ENCODE measurements at places on chromosomes 4 and X.

DNA sequence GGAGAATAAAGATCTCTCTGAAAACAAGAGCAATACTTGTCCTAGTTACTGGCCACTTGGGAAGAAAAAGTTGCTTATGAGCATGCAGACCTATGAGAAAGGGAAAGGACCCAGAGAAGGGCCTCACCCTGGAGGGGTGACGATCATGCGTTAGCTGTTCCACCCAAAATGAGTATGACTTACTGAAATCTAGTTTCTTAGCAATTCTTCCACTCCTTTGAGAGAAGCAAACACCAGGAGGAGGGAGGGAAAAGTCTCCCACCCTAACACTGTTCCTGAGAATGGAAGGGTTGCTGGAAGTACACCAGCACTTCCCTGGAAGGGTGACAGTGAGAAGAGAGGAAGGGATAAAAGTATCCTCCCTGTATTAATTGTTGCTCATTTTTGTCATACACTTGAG is 107.9 kb downstream of the ADGRL3 start:
- no peak for DNase-seq

DNA sequence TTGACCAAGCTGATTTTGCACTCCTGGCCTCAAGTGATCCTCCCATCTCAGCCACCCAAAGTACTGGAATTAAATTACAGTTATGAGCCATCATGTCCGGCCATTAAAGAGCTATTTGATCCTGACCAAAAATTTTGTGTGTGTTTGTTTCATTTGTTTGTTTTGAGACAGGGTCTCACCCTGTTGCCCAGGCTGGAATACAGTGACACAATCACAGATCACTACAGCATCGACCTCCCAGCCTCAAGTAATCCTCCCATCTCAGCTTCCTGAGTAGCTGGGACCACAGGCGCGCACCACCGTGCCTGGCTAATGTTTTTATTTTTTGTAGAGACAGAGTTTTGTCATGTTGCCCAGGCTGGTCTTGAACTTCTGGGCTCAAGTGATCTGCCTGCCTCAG is 82.9 kb upstream of the RBPJ start:
- DNase-seq, result no peak

DNA sequence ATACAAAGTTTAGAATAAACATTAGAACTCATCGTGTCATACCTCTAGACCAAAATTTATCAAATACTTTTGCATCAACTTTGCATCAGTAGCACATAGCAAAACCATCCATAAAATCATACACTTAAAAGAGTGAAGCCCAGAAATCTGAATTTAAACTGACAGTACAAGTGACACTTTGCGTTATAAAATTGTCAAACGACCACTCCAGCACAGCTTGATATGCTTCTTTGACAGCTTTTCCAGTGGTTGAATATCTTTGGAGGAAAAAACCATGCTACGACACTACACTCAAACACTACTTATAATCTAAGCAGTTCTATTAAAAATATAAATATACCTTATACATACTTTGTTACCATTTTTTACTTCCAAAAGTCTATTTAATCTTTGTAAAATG is 1644.4 kb downstream of the STIM2 start:
- no peak for DNase-seq

DNA sequence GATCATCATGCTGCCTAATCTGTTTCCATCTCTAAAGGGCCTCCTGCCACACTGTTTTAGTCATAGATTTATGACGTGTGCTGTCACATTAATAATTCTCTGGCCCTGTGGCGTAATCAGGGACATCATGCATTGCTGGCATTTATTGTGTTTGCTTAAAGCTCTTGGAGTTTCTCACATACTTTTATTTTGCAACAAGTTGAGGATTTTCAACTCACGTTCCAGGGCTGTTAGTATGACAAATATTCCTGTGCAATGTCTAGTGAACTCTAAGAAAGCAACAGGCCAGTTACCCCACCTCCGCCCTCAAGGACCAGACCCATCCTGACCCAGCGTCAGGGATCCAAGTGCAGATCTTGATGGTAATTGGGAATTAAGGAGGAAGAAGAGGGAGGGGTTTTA is 7.8 kb upstream of the PIGA start:
- peak; percentile 38 for DNase-seq

- no peak for DNase-seq
These were observed 24.2 kb upstream of the VSIG1 start for GRCh38 chrX:108020631-108021030.

DNA sequence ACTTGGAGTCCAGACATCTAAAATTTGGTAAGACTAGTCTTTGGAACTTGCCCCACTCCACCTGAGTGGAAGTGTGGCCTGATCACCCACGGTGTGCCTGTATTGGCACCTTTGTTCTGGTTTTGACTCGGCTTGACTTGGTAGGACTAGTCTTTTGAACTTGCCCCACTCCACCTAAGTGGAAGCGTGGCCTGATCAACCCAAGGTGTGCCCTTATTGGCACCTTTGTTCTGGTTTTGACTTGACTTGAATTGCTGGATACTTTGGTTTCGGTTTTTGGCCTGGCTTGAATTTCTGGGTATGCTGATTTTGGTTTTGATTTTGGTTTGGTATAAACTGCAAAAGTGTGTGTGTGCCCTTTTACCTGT is 44.7 kb upstream of the UGT2B7 start:
- no peak for DNase-seq

- DNase-seq, result no peak
These were observed 65.7 kb downstream of the ZFYVE28 start for GRCh38 chr4:2352729-2353221.

DNA sequence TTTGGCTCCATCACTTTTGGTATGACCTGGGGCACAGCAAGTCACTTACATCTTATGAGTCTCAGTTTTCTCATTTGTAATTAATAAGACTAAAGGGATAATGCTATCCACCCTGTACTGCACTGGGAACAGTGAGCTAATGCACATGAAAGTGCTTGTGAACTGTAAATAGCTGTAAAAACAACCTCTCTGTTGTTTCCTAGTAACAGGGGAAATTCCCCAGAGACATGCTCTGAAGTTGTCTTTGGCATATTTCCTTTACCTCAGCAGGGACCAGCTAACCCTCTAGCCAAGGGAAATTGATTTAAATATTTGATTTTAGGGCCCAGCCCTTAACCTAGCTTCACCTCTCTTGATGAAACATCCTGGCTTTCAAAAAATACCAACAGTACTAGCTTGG is 6.1 kb upstream of the CYSLTR1 start:
- DNase-seq, result no peak

GRCh38 chrX:24243692-24244091 is 70.2 kb downstream of the SUPT20HL2 start:
- peak; percentile 21 for DNase-seq

GRCh38 chr4:105453550-105454205 is 20.2 kb downstream of the PPA2 start:
- DNase-seq, result no peak

DNA sequence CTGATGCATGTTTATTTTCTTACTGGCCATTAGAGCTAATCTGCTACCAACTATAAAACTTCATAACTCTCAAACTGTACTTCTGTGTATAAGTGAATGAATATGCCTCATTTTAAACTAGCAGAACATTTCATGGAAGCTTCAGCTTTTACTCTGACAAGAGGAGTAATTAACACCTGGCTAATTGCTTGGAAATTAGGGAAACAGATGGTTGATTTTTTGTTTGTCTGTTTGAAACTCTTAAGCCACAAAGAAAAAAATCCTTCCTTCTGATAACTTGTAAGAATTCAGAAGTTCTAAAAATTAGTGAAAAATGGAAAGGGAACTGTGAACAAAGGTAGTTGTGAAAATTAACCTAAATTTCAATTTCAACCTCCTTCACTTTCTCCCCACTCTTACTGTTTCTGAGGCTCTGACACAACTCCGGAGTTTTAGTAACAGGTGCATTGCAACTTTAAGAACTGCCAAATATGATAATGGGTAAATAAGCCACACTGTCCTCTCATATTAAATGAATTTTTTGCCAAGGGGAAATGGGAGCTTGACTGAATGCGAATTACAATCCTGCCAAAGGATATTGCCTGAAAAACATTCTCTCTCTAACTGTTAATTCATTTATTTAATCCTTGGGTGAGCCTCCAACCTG is 1.0 kb downstream of the EGF start:
- DNase-seq, result no peak

DNA sequence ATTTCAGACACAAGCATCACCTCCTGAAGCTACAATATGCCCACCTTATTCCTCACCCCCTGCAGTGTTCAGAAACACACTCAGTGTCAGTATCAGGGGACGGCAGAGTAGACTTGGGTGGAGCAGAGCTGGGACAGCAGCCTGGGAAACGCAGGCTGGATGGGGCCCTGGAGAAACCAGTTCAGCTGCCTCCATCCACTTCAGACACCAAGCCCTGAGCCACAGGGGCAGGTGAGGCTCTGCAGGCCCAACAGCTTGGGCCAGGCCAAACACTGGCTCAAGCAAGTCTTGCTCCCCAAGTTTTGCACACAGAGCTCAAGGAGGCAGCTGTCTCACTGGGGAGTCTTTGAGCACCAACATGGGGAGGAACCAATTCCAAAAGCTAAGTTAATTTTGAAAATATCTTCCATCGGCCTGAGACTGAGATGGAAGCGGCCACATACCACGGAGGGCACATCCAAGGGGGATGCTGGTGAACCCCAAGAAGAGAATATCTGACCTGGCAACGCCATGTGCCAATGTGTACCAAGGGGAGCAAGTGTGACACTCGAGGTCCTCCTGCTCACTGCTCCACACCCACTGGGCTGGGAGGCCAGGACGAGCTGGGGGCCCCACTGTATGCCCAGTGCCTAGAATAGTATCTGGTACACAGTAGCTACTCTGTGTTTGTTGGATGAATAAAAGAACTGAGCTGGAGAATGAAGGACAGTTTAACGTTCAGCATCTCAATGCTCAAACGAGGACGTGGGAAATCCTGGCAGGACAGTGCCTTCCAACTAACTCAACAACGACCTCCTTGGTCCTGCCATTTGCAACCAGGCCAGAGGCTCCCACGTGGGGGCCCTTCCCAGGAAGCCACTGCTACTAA is 45.6 kb downstream of the PPP2R2C start:
- no peak for DNase-seq

DNA sequence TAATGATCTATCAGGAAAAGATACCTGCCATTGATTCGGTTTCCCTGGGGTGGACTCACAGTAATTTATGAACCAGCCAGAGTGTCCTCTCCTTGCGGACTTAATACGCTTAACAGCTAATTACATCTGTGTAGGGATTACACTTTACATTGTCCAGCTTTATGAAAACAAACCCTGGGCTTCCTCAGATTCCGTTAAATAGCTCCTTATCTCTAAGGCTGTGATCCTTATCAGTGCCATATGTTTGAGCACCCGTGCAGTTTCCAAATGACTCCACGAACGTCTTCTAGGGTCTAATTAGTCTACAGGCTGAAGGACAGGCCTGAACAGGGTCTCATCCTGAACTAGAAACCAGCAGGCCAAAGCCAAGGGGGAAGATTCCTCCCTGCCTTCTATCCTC is 56.9 kb downstream of the KDR start:
- DNase-seq, result no peak

DNA sequence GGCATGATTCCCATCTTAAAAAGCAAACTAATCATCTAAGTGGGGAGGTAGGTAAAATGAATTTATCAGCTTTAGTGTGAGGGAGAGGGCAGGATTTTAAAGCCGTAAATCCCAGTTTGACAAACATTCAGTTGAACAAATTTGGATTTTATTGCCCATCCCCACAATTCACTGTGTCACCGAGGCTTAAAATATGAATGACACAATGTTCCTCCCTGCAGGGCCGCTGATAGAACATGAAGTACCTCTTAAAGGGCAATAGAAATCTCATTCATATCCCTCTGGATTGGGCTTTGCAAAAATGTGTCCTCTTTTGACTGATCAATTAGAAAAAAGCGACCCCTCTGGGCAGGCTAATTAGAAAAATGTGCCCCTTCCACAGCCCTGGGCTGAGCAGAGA is 45.5 kb upstream of the SMAD1 start:
- DNase-seq, result no peak

- DNase-seq, result no peak
These were observed 38.6 kb downstream of the MND1 start for GRCh38 chr4:153383131-153383530.

DNA sequence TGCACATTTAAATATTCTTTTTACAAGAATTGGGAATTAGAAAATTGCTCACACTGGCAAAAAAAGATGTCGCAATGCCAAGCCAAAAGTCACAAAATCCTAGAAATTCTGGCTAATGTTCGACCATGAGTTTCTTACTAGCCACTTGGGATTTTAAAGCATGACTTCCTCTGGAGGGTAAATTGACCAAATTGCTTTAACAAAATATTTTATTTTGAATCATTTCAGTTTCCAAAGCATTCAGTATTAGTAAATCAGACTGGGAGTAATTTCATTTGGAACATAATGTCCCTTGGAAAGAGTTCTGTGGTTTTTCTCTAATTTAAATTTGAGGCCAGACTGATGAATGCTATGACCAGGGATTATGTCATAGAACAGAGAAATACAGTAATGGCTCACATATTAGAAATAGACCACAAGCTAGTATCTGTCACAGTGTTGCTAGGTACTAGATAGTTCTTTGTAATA is 7.6 kb upstream of the CXCL5 start:
- DNase-seq, result no peak

DNA sequence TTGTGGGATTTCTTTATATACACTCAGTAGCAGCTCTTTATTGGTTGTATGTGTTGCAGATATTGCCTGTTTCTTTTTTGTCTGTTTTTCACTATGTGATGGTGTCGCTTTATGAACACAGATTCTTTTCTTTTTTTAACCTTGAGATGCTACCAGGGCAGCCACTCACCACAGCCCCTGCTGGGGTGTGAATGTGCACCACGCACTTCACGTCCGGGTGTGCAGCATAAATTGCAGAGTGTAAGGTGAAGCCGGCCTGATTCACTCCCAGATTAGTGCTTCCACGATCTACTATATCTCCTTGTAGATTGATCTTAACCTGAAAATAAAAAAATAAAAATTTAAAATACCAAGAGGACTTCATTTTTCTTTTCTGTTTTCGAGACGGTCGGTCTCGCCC is 71.4 kb downstream of the FAM193A start:
- no peak for DNase-seq

- DNase-seq, result no peak
These were observed 1.1 kb downstream of the PLAC8 start for GRCh38 chr4:83113429-83113786.

- DNase-seq, result no peak
These were observed 2.4 kb upstream of the MORF4L2 start for GRCh38 chrX:103688946-103689345.

DNA sequence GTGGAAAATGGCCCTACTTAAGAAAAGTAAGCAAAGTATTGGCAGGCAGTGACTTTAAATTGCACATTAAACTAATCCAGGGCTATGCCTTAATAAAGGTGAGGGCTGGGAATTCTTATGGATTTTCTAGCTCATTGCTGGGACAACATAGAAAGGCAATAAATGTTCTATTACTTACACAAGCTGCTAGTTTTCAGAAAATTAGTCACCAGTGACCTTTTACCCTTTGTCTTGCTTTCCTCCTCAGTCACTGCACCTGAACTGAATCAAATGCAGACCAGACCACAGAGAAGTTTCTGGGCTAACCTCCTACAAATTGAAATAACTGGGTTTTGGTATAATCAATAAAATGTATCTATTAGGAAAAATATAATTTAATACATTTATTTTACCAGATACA is 694.4 kb upstream of the FAM241A start:
- DNase-seq, result no peak
